ENCODE measurements at places on chromosomes 5 and 9.

- no peak for DNase-seq
Observed at GRCh38 chr5:168285696-168286095, 5.7 kb upstream of the WWC1 start.

GRCh38 chr5:15008476-15008875, 136.9 kb upstream of the ANKH start:
- DNase-seq: peak; percentile 89

DNA sequence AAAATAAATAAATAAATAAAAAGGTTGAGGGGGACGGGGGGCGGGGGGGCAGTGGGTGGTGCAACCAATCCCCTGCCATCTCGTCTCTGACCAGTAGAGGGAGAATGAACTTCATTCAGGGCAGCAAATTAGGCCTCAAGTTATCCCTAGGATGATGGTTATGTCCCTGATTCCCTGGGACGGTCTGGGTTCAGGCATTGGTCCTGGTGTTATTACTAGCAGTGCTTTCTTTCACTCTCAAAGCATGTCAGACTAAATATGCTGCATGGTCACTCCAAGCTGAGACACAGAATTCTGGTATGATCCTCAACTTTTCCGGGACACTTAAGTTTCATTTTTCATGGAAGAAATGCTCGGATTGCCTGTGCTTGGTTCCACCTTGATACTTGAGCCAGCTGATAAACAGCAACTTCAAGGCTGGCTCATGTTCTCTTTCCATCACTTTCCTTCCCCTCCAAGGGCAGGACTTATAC, 59.4 kb downstream of the DAP start:
- DNase-seq: peak; percentile 26

DNA sequence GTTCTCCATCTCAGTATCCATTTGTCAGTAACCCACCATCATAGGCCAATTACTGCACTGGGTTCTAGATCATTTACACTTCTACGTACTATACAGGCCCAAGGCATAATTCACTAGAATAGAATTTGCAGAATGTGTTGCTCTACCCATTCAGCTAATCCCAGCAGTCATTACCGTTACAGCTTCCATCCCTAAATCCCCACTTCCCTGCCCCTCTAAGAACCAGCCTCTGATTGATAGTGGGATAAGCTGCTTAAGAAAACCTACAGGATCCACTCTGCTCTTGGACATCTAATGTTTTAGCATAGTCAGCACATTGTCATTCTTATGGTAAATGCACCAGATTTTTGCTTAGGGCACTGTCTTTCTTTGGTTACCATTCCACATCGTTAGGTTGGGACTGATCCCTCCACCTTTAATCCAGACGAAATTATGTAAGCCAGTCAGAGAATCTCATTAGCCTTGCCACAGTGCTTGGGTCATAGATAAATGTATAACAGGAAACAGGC, 39.3 kb upstream of the CHD1 start:
- DNase-seq: no peak

- DNase-seq: no peak
Observed at GRCh38 chr9:136075134-136075841, 19.8 kb downstream of the NACC2 start.

GRCh38 chr9:20838218-20838617, 154.2 kb downstream of the FOCAD start:
- no peak for DNase-seq

- peak; percentile 31 for DNase-seq
Observed at GRCh38 chr5:149680810-149681221, 49.3 kb upstream of the PPARGC1B start.

DNA sequence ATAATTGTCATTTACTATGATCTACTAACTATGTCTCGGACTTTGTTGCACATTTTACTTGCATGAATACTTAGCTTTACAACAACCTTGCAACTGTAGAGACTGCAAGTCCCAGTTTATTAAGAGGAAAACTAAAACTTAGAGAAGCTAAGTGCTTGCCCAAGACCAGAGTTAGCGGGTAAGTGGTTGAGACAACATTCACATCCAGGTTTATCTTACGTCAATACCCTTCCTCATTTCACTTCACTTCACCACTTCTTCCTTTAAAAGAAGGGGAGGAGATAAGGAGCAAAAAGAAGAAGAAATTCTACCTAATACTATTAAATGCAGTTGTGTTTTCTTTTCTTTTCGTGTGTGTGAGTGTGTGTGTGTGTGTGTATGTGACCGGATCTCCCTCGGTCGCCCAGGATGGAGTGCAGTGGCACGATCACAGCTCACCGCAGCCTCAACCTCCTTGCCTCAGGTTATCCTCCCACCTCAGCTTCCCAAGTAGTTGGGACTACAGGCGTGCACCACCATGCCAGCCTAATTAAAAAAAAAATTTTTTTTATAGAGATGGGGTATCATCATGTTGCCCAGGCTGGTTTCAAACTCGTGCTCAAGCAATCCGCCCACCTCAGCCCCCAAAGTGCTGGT, 37.4 kb downstream of the MEGF9 start:
- no peak for DNase-seq
